ENCODE measurements at places on chromosomes 16 and 17. TPM values are rescaled to one million over a fixed set of nuclear protein-coding genes. Genes with fewer than 3 reads are reported as not detected.
A peak's percentile ranks its signal among the peaks of the same experiment; 100 is the strongest.

DNA sequence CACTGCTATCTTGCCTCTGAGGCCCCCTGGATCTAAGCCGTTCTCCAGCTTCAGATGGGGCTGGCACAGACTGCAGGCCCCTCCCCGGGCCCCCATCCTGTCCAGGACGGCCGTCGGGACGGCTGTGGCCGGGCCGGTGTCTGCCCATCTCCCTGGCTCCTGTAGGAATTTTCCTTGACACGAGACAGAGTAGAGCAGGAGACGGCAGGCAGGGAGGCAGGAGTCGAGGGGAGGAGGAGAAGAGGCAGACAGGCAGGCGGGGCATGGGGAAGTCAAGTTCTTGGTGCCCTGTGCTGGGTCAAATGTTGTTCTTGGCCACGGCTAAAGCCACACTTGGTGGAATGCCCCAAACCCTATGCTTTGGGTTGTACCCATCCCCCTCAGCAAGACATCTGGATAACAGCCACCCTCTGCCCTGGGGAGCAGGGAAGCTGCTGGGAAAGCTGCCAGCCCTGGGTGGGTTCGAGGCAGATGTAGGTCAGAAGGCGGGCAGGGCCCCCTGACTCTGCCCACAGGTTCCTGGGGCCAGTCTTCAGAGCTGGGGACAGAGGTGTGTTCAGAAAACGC, 4.0 kb downstream of the C1QTNF1 start:
- no peak for DNase-seq

- no peak for DNase-seq
Observed at GRCh38 chr17:55063885-55064874, 95.6 kb downstream of the STXBP4 start.

OMG gene
- total RNA-seq, result 0.11 TPM

HBA1 gene
- not detected for total RNA-seq

GRCh38 chr17:81035521-81036196, 708 bp downstream of the BAIAP2 start:
- DNase-seq, result no peak

DNA sequence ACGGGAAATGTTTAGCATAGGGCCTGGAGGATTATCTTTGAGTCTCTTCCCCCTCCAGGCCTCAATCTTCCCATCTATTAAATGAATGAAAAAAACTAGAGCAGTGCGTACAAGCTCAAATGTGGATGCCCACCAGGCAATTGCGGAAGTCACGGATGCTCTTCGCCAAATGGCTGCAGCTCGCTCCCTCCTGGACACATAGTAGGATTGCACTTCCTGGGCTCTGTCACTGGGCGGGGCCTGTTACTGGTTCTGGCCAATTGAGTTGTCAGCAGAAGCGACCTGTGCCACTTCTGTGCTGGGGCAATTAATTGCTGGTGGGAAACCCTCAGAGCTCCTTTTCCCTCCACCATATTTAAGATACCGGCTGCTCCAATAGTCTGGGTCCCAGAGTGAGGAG, 168.2 kb upstream of the IRX6 start:
- DNase-seq, result no peak

- DNase-seq, result no peak
Observed at GRCh38 chr17:915538-916201, 63.9 kb downstream of the NXN start.

- no peak for DNase-seq
Observed at GRCh38 chr17:36149296-36149820, 27.1 kb downstream of the TBC1D3B start.

SLC2A4 gene
- 0.14 TPM for total RNA-seq

- DNase-seq, result peak; percentile 51
Observed at GRCh38 chr17:44203731-44204440, 4.2 kb upstream of the ATXN7L3 start.

DNA sequence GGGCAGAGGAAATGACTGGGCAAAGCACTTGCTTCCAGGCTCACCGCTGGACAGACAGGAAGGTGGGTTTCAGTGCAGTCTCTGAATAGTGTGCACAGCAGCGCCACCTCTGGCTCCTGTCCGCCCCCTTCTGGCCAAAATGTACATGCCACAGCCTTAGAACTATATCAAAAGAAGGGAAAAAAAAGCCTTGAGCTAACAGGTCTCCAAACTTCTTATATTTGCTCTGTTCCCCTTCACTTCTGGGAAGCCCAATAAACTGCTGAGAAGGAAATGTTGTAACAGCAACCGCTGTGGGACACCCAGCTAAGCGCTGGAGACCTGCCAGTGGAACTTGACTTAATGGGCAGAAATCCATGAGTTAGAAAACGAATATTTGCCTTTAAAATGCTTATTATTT, 17.5 kb downstream of the COG7 start:
- DNase-seq, result peak; percentile 45

- DNase-seq, result no peak
Observed at GRCh38 chr17:5640726-5641125, 56.4 kb upstream of the NLRP1 start.

DNA sequence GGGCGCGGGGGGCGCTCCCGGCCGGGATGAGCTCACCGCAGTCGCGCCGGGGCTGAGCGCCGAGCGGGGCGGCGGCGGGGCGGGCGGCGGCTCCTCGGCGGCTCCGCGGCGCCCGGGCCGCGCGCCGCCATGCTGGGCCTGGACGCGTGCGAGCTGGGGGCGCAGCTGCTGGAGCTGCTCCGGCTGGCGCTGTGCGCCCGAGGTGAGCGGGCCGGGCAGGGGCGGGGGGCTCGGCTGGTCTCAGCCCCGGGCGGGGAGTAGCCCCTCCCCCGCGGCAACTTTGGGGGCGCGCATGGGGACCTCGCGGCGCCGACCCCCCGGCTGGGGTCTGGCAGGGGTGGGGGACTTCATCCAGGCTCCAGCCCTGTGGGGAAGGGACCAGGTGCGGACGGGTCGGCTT, at the start of gene ARHGDIG:
Gene ARHGDIG (plus strand): TSS at position 40 of the 400 bp plus-strand sequence. CDS start 90 bp downstream, at position 130.
- DNase-seq, result no peak

- DNase-seq, result no peak
Observed at GRCh38 chr16:22030087-22030812, 22.3 kb downstream of the MOSMO start.

All from activated T-helper 2 cell treated with anti-CD3 and anti-CD28 coated beads, Interferon-gamma antibody, Interleukin-2, Interleukin-4, amounts not matched to agents 10 μg/mL and 5 μg/mL and 100 μg/mL, durations not matched to agents 14 hours and 24 hours and 36 hours (primary cell).